ENCODE measurements at places on chromosomes 4 and X. TPM values are rescaled to one million over a fixed set of nuclear protein-coding genes. Genes with fewer than 3 reads are reported as not detected.

- no peak for DNase-seq
Observed at GRCh38 chrX:19152762-19153161, 30.5 kb upstream of the ADGRG2 start.

Gene ARHGEF6
- total RNA-seq: 84.1 TPM

DNA sequence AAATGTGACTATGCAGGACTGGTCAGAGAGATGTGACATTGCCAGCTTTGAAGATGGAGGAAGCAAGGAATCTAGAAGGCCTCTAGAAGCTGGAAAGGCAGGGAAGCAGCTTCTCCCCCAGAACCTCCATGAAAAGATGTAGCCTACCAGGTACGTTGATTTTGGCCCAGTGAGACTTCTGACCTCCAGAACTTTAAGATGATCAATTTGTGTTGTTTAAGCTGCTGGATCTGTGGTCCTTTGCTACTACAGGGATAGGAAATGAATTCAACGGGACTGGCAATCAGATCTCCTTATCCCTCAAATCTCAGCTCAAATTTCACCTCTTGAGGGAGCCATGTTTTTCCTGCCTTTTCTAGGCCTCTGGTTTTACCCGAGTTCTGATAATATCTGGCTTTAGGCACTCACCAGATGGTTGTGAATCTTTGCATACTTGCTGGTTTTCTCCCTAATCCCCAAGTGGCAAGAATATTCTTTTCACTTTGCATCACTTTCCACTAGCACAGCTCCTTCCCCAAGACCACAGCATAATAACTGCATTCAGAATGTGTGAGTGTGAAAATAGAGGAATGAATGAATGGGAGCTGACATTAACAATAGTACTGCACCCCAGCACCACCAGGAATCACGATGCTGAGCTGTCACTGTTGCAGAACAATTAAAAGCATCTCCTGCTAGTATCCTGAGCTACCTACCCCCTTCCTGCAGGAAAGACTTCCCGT is 25.5 kb upstream of the TMSB4X start:
- DNase-seq: no peak

Gene TLR10
- total RNA-seq: 0.42 TPM

DNA sequence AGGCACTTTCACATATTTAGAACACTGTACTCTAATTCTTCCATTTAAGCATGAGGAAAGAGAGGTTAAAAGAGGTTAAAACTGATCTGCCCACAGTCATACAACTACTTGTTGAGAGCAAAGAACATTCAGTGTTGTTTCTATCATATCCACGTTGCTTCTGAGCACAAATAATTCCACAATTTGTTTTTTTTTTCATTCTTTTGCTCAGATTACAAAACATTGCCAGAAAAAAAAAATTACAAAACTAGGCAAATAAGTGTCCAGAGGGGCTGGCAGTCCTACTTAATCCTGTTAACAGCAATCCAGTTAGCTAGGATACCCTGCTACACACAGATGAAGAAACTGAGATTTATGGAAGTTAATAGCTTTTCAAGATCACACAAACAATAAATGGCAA is 6.3 kb upstream of the USP53 start:
- DNase-seq: no peak

DNA sequence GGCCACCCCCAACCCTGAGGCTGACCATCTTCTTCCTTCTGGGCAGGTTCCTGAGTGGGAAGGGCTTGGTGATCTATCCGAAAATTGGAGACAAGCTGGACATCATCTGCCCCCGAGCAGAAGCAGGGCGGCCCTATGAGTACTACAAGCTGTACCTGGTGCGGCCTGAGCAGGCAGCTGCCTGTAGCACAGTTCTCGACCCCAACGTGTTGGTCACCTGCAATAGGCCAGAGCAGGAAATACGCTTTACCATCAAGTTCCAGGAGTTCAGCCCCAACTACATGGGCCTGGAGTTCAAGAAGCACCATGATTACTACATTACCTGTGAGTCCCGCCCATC is 9.7 kb downstream of the EFNB1 start:
- no peak for DNase-seq

Data from mesenteric fat pad (tissue), 1 donor.